ENCODE measurements at places on chromosomes 6 and 20. TPM values are rescaled to one million over a fixed set of nuclear protein-coding genes. Genes with fewer than 3 reads are reported as not detected.

The GHRH gene
- total RNA-seq: not detected

The BPIFB2 gene
- total RNA-seq: not detected

The REM1 gene
- not detected for total RNA-seq

The CDSN gene
- total RNA-seq: not detected

The MYO6 gene
- 0.41 TPM for total RNA-seq

The RTF2 gene
- total RNA-seq: 120 TPM

The SLC26A8 gene
- not detected for total RNA-seq

The CST4 gene
- total RNA-seq: not detected

The CNBD2 gene
- total RNA-seq: 4.0 TPM

The NELFCD gene
- 81.2 TPM for total RNA-seq

The EYA2 gene
- not detected for total RNA-seq

The ADTRP gene
- 0.39 TPM for total RNA-seq

The EPPIN gene
- total RNA-seq: not detected

The LY6G6D gene
- total RNA-seq: not detected

The ANGPT4 gene
- not detected for total RNA-seq

The NTSR1 gene
- 0.23 TPM for total RNA-seq

The FOXC1 gene
- total RNA-seq: not detected

The MRAP2 gene
- total RNA-seq: not detected

The FIG4 gene
- 9.1 TPM for total RNA-seq

Measured in T-helper 2 cell treated with Interferon-gamma antibody and Interleukin-4, amounts not matched to agents 100 ng/mL and 5 ng/mL, for 36 hours (primary cell).